Muscle of leg (tissue), 16 donors: ENCODE measurements at places on chromosomes 16 and 17. TPM values are rescaled to one million over a fixed set of nuclear protein-coding genes. Genes with fewer than 3 reads are reported as not detected.

- DNase-seq = peak; percentile 95
These were observed 11.3 kb downstream of the TIMM22 start for GRCh38 chr17:1008008-1008761.

GRCh38 chr17:10136258-10136981, 62.0 kb downstream of the GAS7 start:
- DNase-seq = no peak

DNA sequence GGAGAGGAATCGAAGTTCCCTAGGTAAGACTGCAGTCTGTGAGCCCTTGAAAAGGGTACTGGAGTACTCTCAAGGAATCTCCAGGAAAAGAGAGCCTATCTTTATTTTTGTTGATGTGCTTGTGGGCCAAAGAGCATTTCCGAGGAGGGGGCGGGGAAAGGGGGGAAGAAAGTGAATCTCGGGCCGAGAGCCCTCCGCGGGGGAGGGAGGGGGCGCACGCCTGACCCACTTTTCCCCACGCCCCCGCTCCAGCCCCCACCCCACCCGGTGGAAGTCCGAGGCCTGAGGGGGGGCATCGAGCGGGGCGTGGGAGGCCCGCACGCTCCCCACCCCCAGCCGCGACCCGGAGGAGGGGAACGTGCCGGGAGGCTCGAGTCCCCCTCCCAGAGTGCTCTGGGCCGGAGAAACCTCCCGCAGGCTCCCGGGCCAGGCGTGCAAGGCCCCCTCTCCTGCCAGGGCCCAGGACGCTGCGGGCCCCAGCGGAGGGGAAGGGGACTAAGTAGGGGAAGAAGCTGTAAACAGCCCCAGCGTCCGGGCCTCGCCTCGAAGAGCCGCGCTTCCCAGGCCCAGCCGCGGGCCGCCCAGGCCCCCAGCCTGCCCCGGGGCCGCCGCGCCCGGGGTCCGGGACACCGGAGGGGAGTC, 444 bp downstream of the HELZ start:
- no peak for DNase-seq

- DNase-seq = no peak
These were observed 908 bp upstream of the SNAI3 start for GRCh38 chr16:88687254-88687576.

DNA sequence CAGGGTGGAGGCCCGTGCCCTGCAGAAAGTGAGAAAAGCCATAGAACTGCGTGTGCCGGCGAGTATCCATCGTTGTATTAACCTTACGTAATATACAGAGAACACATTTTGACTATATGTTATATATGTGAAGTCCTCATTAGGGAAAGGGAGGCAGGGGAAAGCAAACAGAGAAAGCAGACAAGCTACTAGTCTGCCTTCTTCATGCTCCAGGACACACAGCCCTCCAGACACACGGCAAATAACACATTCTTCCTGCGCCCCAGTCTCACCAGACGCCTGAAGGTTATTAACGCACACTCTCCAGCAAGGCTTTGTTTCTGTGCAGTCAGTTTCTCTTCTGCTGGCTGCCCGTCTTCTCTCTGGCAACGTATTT, 28.8 kb downstream of the PRDM7 start:
- DNase-seq = no peak

DNA sequence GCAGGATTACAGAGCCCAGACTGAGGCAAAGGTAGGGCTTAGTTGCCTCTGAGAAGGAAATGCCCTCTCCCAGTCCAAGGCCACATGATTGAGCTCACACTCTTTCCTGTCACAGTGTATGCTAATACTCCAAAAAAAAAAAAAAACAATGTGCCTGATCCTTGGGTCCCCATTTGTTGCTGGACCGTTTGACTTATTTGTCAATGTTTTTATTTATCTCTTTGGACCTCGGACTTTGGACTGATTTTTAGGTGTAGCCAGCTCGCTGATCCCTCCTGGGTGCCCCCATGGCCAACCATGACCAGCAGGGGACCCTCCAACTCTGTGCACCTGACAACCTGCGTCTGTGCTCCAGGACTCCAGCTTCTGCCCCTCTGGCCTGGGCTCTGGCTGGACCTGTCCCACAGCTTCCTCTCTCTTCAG, 622 bp upstream of the CCL16 start:
- no peak for DNase-seq

DNA sequence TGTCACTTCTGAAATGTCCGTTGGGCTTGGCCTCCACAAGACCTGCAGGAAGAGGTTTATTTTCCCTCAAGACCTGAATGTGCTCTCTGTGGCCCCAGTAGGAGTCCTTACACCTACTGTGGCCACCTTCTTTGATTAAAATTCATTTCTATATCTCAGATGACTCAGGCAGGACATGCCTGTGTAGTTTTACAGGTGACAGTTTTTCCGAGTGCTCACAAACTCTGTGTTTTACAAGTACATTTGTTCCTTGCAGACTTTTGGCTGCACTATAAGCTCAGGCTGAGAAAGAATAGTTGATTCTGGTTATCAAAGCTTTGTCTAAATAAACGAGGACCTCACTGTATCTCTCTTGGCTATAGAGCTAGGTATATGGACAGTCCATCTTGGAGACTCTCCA, 257.1 kb downstream of the MAP2K4 start:
- DNase-seq = no peak

The GDPD1 gene
- polyA plus RNA-seq = 0.96 TPM

The AATK gene
- 15.5 TPM for polyA plus RNA-seq

The OTOP3 gene
- polyA plus RNA-seq = not detected

The RBFOX1 gene
- polyA plus RNA-seq = 47.6 TPM
